Endothelial cell (in vitro differentiated cells): ENCODE measurements at places on chromosomes 16 and 17. TPM values are rescaled to one million over a fixed set of nuclear protein-coding genes. Genes with fewer than 3 reads are reported as not detected.
A peak's percentile ranks its signal among the peaks of the same experiment; 100 is the strongest.

The GGA3 gene
- total RNA-seq = 60.8 TPM

The CCDC154 gene
- 2.4 TPM for total RNA-seq

The CCT6B gene
- total RNA-seq = 3.9 TPM

The SLC5A10 gene
- 0.08 TPM for total RNA-seq

The ZNF688 gene
- total RNA-seq = 9.6 TPM

The MYOCD gene
- 0.38 TPM for total RNA-seq

DNA sequence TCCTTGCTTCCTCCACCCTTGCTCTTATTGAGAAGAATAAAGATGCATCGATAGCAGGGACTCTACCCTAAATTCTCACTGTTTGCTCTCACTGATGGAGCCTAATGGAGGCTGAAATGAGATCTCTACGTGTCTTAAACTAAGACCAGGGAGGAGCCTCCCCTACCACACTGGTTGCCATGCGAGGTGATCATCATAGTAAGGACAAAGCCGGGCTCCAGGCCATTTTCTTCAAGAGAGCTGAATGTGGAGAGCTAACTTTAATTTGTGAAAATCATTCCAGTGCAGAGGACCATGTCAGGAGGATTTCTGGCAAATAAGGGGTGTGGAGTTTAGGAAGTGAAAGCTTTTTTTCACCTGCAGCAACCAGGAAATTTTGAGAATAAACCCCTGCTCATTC lies 5.6 kb downstream of the CDH11 start:
- peaks cover 6% of the 10 kb centered on the region for H3K4me1 ChIP-seq
- no peak for DNase-seq
- H3K27ac ChIP-seq = no peak overlapping the region
- peaks cover 6% of the 10 kb centered on the region for H3K27me3 ChIP-seq
- no peak overlapping the region for H3K4me3 ChIP-seq

DNA sequence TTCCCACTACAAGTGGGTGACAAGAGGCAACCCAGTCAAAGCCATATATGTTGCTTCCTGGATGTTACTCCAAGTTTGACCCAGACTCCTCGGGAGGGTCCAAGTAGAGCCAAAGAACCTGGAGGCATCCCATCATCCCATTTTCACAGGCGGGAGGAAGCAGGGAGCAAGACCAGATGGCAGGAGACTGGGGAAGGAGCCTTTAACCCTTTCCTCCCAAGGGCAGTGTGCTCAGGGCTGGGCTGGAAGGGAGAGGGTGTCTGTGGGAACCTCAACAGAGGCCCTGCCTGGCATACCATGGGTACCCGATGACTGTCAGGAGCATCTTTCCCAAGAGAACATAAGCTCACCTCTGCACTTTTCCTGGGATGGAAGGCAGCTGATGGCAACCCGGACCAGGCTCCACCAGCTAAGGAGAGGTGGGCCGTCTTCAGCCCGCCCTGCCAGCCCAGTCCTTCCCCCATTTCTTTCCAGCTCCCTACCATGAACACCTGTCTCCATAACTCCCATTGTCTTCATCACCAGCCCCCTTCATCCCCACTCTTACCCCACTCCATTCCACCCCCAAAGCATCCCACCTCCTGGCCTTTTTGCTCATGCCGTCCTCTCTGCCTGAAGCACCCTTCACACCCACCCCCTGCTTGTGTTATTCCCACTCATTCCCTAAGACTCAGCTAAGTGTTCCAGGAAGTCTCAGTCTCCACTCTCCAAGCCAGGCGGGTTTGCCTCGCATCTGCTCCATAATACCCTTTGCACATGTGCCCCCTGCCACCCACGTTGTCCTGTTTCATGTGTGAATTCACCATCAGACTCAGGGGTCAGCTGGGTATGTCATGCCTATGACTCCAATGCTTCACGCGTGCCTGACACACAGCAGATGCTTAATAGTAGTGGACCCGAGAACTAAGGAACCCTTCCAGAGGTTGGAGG lies 5.9 kb upstream of the SLC16A5 start:
- H3K4me1 ChIP-seq = peaks cover 22% of the 10 kb centered on the region
- peaks cover 3% of the 10 kb centered on the region for H3K27me3 ChIP-seq
- H3K4me3 ChIP-seq = no peak overlapping the region
- DNase-seq = no peak
- H3K27ac ChIP-seq = no peak overlapping the region

DNA sequence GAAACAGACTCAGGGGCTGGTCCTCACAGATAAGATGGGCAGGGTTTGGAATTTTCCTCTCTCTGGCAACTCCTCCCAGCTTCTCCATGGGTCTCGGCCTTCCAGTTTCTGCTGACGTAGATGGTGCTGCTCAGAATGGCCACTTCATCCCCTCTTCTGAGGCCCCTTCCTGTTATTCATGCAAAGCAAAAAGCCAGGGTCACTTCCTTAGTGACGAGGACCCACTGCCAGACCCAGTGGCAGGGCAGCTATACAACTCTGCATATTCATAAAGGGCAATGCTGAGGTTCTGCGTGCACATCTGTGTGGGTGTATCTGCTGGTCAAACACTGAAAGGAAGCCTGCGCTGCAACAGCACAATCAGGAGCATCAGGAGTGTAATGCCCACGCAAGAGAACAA lies 108.8 kb downstream of the WSCD1 start:
- no peak overlapping the region for H3K4me3 ChIP-seq
- peak overlapping the region; percentile 96 for H3K27ac ChIP-seq
- DNase-seq = no peak
- peaks cover 10% of the 10 kb centered on the region for H3K4me1 ChIP-seq

DNA sequence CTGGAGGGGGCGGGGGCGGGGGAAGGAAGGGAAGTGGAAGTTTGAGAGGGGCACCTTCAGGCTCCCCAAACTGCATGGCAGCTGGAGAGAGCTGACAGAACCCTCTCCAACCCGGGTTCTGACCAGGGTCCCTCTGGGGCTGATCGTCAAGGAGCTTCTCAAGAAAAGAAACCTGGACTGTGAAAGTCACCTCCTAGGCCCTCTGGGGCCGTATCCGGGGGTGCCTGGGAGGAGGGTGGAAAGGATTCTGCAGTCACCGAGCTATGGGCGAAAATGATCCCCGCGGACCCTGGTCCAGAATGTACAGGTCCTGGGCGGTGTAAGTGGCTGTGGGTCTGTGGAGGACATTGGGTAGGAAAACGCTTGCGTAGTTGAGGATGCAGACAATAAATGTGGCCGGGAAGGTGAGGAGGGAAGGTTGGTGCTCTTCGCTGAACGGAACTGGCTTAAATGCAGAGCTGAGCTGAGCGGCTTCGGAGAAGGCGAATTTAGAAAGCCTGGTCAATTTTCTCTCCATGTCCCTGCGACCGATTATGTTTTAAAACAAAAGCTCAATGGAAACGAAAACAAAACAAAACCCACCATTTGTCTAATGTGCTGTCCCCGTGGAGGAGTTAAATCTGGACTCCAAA lies 3.6 kb upstream of the LHX1 start:
- DNase-seq = no peak
- peak overlapping the region; percentile 28 for H3K4me3 ChIP-seq
- H3K27ac ChIP-seq = no peak overlapping the region

DNA sequence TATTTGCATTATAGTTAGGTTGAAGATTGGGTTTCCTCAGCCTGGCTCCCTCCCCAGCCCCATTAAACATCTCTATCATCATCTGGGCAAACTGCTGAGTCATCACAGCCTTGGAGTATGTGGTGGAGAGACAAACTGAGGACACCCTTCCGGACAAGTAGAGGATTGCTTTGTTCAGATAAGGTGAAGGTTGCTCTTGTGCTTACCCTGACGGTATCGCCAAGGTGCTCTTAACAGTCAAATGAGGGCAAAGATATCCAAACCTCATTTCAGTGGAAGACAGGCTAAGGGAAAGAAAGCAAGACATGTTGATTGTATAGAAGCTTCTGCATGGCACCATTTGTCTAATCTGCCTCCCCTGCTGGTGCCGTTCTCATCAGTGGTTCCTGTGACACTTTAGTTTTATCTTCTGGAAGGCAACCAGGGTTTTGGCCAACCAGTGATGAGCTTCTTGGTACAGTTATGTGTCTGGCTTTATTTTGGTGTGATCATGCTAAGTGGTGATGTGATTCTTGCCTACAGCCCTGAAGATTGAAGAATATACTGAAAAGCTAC lies 56.9 kb upstream of the LGALS9 start:
- H3K4me1 ChIP-seq = peaks cover 3% of the 10 kb centered on the region
- no peak overlapping the region for H3K4me3 ChIP-seq
- DNase-seq = no peak
- H3K36me3 ChIP-seq = no peaks in the 10 kb centered on the region
- H3K27ac ChIP-seq = no peak overlapping the region

- H3K4me3 ChIP-seq = no peak overlapping the region
- H3K27ac ChIP-seq = no peak overlapping the region
- peaks cover 37% of the 10 kb centered on the region for H3K27me3 ChIP-seq
- H3K36me3 ChIP-seq = peaks cover 11% of the 10 kb centered on the region
Observed at GRCh38 chr17:79800325-79801155, 3.7 kb upstream of the CBX8 start.

- no peaks in the 10 kb centered on the region for H3K36me3 ChIP-seq
- H3K27ac ChIP-seq = no peak overlapping the region
- no peak for DNase-seq
- peaks cover 3% of the 10 kb centered on the region for H3K27me3 ChIP-seq
- H3K4me1 ChIP-seq = no peaks in the 10 kb centered on the region
Observed at GRCh38 chr16:10519929-10520868, 60.2 kb downstream of the EMP2 start.

GRCh38 chr17:30093463-30094147 lies 23.0 kb upstream of the NSRP1 start:
- H3K4me3 ChIP-seq = no peak overlapping the region
- H3K27me3 ChIP-seq = peaks cover 2% of the 10 kb centered on the region
- no peaks in the 10 kb centered on the region for H3K36me3 ChIP-seq
- H3K27ac ChIP-seq = no peak overlapping the region

- no peak overlapping the region for H3K27ac ChIP-seq
- no peaks in the 10 kb centered on the region for H3K36me3 ChIP-seq
- no peaks in the 10 kb centered on the region for H3K27me3 ChIP-seq
- H3K4me3 ChIP-seq = no peak overlapping the region
Observed at GRCh38 chr16:79213214-79213613, 387.3 kb downstream of the MAF start.

DNA sequence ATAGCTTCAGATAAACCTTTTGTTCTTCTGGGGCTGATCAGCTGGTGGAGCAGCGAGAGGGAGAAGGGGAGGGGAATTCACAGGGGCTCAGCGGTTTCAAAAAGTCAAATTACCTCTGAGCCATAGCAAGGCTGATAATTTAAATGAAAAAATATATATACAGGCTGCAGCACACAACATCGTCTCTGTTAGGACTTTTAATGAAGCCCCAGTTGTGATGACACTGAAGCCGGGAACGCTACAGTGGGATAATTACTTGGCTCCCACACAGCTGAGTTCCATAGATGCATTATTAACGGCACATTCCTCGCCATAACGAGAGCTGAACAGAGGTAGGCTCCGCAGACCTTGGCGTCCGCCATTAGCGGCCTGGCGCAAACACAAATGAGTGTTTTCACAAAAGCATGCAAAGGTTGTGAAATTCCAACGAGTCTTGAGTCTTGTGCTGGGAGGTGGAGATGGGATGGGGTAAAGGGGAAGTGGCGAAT lies 216.0 kb downstream of the C16orf78 start:
- H3K27me3 ChIP-seq = peaks cover 9% of the 10 kb centered on the region
- no peak overlapping the region for H3K27ac ChIP-seq
- DNase-seq = no peak
- H3K4me3 ChIP-seq = no peak overlapping the region
- H3K36me3 ChIP-seq = no peaks in the 10 kb centered on the region
- peaks cover 20% of the 10 kb centered on the region for H3K4me1 ChIP-seq

- H3K27ac ChIP-seq = no peak overlapping the region
- H3K4me1 ChIP-seq = peaks cover 9% of the 10 kb centered on the region
- H3K4me3 ChIP-seq = no peak overlapping the region
- no peak for DNase-seq
Observed at GRCh38 chr17:4436846-4437245, 3.1 kb downstream of the SPNS3 start.

DNA sequence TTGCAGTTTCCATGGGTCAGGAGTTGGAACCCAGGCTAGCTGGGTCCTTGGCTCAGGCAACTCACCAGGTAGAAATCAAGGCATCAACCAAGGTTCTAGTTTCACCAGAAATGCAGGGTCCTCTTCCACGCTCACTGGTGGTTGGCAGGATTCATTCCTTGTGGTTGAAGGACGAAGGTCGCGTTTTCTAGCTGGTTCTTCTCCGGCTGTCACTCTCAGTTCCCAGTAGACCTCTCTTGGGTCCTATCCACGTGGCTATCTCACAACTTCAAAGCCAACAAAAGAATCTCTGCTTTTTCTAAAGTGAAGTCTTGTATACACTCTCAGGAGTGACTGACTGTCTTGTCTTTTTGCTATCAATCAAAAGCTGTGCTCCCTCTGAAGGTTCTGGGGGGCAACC lies 146.3 kb upstream of the NOL11 start:
- H3K4me3 ChIP-seq = no peak overlapping the region
- no peak for DNase-seq
- peaks cover 16% of the 10 kb centered on the region for H3K36me3 ChIP-seq
- peaks cover 9% of the 10 kb centered on the region for H3K27me3 ChIP-seq
- H3K4me1 ChIP-seq = peaks cover 5% of the 10 kb centered on the region
